ENCODE measurements at places on chromosomes 5 and 9. TPM values are rescaled to one million over a fixed set of nuclear protein-coding genes. Genes with fewer than 3 reads are reported as not detected.

DNA sequence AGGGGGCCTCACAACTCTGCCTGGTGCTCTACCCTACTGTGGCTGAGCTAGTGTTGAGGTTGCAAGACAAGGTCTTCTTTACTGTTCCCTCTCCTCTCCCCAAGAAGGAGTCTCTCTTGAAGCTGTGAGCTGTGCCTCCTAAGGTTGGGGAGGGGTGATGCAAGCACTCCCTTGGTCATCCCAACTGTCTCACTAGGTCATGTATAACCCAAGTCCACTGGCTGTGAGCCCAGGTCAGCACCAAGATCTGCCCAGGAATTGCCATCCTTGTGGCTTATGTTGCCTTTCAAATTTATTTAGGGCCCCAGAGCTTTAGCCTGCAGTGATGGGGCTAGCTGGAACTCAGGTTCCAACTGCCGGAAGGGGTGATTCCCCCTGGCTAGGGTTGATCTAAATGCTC, 10.3 kb upstream of the YTHDC2 start:
- no peak for DNase-seq

- no peak for DNase-seq
Observed at GRCh38 chr9:70635790-70636189, 221.3 kb upstream of the KLF9 start.

ADAMTS13 gene
- total RNA-seq: 3.8 TPM

SLC34A1 gene
- total RNA-seq: 0.16 TPM

ZNF658 gene
- 9.0 TPM for total RNA-seq

Measured in naive thymus-derived CD8-positive, alpha-beta T cell (primary cell).